ENCODE measurements at places on chromosomes 12 and 14.

DNA sequence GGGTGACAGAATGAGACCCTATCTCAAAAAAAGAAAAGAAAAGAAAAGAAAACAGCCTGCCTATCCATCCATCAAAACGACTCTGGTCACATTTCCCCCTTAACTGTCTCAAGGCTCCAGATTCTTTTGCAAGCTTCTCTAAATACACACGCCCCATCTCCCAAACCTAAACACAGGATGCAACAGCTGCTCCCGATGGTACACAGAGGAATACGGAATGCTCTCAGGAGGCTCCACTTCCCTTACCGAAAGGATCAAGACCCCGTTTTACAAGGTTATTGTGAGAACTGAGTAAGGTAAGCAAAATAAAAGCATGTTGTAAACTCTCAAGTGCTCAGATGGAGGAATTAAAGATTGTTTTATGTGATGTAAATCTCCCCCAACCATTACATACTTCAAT is 62.3 kb downstream of the NT5DC3 start:
- DNase-seq: no peak

DNA sequence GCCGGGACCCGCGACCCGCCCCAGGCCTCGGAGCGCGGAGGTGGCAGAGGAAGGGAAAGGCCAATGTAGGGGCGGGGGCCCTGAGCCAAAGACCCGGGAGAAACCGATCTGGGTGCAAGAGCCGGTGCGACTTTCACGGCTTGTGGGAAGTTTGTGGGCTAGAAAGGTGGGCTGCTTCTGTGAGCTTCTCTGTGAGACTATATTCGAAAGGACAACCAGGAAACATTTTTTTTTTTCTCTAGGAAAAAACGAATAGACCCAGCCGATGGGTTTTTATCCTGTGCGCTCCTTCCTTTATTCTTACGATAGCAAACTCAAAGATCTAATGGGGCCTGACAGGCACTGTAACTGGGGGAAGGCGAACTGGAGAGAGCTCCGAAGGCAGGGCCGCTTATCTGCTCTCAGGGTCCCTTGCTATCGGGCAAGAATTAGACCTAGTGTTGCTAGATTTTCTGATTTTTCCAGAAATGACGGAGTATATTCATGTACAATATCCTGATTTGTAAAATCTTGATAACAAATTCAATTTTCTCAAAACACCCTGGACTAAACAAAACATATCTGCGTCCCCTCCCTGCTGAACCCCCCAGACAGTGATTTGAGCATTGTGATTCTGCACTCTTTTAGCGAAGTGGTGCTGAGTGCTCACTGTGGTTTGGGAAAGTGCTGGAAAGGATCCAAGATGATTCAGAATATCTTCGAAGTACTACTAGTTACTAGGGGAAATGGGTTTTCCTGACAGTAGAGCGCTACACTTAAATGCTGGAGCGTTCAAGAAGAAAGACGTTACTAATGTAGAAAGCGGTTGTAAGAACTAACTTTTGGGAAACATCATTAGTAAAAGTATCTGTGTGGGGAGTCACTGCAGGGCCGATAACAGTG is 563 bp upstream of the STXBP6 start:
- DNase-seq: no peak

- no peak for DNase-seq
Measured at GRCh38 chr14:65357113-65357512, 55.4 kb upstream of the FUT8 start.

- no peak for DNase-seq
Measured at GRCh38 chr12:25151476-25151875, 43.5 kb downstream of the DNAI7 start.

GRCh38 chr12:92604786-92605185 is 98.0 kb upstream of the PLEKHG7 start:
- DNase-seq: no peak

GRCh38 chr14:81485372-81485771 is 48.3 kb downstream of the SEL1L start:
- no peak for DNase-seq

DNA sequence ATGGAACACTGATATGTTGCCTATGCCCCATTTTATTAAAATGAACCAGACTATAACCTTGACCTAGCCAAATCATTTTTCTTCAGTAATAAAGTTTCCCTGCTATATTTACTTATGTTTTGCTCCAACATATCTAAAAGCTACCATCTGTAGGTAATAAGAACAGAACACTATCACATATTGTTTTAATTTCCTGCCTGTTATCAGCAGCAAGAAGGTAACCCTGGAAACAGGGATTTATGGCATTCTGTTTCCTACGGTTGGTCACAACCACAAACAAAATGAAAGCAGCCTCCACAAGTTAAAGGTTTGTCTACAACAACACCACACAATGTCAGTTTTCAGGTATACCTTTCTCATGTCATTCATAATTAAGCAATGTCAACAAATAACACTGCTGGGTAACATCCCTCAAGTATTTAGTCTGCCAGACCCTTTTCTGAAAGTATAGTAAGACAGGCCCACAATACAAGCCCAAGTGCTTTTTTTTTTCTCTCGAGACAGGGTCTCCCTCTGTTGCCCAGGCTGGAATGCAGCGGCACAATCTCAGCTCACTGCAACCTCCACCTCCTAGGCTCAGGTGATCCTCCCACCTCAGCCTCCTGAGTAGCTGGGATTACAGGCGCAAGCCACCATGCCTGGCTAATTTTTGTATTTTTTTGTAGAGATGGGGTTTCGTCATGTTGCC is 25.5 kb downstream of the GCH1 start:
- no peak for DNase-seq

- DNase-seq: no peak
Measured at GRCh38 chr12:120261951-120262851, 3.3 kb downstream of the PXN start.

GRCh38 chr14:97104029-97104428 is 306.8 kb downstream of the VRK1 start:
- no peak for DNase-seq

GRCh38 chr14:95222870-95223398 is 65.6 kb upstream of the DICER1 start:
- DNase-seq: no peak

DNA sequence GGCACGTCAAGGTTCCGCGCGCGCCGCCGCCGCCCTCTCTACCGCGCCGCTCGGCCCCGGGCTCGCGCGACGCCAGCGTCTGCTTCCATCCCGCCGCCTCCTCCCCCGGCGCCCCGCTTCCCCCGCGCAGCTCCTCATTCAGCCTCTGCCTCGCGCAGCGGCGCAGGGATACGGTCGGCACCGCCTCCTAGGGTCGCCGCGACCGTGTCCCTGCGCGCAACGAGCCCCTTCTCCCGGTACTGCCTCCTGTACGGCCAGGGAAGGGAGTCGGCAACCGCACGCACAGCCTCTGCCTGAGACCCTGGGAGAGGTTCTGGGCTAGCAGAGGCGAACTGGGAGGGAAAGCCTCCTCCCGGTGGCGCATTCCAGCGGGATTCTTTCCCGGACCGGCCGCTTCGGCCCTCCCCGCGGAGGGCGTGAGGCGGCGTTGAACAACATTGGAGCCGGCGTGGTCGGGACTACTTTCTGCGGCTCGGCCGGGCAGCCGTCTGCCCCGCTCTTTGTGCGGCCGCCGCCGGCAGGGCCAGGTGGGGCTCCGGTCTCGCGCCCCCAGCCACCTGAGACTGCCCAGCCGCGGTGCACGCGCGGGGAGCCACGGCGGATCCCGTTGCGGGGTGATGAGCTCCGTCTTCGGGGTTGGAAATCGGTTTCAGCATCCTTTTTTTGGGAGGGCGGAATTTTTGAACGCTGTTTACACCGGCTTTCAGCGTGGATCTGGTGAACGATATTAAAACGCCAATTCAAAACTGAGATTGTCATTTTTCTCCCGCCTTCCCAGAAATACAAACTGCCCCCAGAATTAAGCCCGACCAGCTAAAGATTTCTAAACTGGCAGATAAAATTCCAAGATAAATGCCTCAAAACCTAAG is at the start of gene LRP6:
TSS of gene LRP6 (minus strand) at position 172 of the 869 bp plus-strand sequence. CDS start 309 bp downstream, outside the sequence.
- peak; percentile 46 for DNase-seq

GRCh38 chr14:101564819-101565698 is 3.8 kb downstream of the DIO3 start:
- no peak for DNase-seq

- no peak for DNase-seq
Measured at GRCh38 chr14:93916498-93916897, 10.6 kb upstream of the FAM181A start.

- no peak for DNase-seq
Measured at GRCh38 chr14:99875421-99875820, 82.2 kb downstream of the EML1 start.

- DNase-seq: peak; percentile 71
Measured at GRCh38 chr12:53231921-53232645, at the start of gene RARG. TSS of gene RARG (minus strand) at chr12:53232209. CDS start at chr12:53227545, 4,664 bp downstream.

DNA sequence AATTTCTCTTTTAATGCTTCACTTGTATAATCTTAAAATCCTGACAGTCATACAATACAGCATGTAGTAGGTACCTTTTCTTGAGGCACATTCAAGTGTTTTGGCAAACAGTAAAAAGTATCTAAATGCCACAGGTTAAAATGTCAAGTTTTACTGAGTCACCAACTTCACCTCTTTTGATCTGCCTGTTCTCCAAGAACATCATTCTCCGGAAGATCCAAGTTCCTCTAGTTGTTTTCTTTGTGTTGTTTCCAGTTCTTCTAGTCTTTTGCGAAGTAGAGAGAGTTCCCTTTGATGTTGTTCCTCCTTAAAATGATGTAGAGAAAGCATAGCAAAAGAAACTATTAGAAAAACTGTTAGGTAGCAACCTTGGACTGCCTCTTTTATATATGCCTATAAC is 151.1 kb downstream of the CEP83 start:
- no peak for DNase-seq

DNA sequence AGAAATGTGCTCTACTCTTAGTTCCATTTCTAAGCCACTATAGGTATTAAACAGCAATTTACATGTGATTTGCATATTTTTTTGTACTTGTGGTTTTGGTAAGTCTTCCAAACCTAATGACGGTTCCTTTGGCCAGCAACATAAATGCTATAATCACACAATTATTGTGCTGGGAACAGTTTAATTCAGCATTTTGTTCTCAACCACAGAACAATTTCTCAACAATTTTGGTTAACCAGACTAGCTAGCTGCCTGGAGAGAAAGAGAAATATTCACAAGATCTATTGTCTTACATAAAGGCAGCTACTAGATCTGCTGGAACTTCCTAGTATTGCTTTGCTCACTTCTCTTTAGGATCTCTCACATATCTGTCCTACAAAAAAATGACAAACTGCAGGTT is 265.3 kb downstream of the SOX5 start:
- DNase-seq: no peak

DNA sequence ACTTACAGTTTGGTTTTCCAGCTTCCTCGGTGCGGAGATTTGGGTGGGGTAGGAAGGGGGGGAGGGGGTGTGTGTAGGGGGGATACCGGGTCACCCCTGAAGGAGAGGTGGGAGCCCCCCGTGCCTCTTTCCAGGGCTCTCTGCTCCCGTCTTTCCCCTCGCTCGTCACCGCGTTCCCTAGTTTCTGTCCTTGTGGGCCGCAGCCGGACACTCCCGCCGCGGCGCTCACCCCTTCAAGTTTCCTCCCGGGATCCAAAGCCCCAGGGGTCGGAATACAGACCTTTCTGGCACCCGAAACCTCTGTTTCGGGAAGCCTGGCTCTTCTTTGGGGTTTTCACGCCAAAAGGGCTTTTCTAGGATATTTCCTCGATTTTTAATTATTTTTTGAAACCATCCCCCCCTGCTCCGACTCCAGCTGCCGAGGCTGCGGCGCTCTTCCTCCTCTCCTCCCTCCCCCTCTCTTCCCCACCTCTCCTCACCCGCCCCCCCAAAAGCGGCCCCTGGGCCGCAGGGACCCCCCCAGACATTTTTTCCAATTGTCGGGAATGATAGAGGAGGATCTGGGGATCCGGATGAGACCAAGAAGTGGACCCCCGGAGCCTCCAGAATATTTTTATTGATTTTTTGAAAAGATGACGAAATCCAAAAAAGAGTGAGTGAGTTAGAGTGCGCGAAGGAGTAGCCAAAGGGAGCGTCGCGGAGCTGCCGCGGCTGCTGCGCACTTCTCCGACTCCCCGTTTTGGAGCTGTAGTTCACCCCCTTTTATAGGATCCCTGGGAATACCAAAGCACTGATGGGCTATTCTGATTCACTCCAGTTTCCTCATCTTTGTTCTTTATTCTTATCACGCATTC is 1.7 kb downstream of the CCND2 start:
- no peak for DNase-seq

DNA sequence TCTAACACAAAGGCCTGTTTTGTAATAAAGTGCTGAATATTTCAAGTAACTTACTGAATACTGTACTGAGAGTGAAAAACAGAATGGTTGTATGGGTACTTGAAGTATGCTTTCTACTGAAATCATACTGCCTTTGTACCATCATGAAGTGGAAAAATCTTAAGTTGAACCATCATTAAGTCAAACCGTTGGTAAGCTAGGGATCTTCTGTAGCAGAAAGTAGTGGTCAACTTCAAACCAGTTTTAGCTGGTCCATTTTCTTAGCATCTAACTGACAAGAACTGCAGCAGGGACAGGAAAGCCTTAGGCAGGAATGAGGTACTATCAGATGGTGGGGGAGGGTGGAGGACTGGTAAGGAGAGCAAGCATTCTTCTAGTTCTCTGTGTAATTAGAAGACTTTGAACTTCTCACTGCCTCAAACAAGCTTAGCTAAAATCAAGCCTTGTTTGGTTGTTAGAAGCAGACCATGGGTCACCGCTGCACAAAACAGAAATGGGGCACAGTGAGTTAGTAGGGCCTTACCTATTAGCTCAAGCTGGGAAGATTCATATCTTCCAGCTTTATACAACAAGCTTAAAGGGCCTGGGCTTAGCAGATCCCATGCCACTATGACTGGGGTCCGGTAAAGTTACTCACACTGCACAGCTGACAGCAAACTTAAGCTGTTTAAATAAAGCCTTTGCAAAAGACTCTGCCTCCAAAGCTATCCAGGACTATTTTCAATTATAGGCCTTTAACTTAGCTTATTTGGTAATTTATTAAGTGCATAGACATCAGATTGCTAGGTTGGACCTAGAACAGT is 73.8 kb downstream of the ACADS start:
- DNase-seq: no peak

GRCh38 chr14:33997611-33998010 is 46.7 kb upstream of the EGLN3 start:
- no peak for DNase-seq

DNA sequence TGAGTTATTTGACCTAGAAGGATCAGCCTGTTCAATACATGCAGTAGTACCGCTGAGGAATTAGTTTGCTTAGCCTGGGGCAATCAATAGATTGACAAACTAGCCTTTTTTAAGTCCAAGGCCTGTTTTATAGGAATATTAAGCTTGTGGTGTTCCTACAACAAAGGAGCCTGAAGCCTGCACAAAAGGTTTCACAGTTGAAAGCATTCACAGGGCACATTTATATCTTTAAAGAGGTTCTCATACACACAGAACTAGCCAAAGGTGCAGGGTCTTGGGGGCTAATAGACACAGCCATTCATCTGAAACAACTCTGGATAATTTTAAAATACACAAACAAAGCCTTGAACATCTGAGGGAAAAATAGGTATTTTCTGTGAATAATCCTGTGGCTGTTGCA is 160.3 kb downstream of the RPS29 start:
- no peak for DNase-seq

Measured in stimulated activated CD8-positive, alpha-beta memory T cell treated with anti-CD3 and anti-CD28 coated beads, Interleukin-15, amount 100 ng/mL, for 4 hours (primary cell).